NCI-H2081 (cell line): ENCODE measurements at places on chromosomes 2 and 18.
A peak's percentile ranks its signal among the peaks of the same experiment; 100 is the strongest.

- no peak for DNase-seq
Measured at GRCh38 chr2:149595056-149595963, 7.7 kb upstream of the MMADHC start.

GRCh38 chr2:128290356-128290755 lies 28.3 kb downstream of the HS6ST1 start:
- DNase-seq = no peak

- DNase-seq = no peak
Measured at GRCh38 chr2:9574331-9574730, 18.7 kb upstream of the ADAM17 start.

- DNase-seq = no peak
Measured at GRCh38 chr2:163834221-163834620, 98.4 kb upstream of the FIGN start.

DNA sequence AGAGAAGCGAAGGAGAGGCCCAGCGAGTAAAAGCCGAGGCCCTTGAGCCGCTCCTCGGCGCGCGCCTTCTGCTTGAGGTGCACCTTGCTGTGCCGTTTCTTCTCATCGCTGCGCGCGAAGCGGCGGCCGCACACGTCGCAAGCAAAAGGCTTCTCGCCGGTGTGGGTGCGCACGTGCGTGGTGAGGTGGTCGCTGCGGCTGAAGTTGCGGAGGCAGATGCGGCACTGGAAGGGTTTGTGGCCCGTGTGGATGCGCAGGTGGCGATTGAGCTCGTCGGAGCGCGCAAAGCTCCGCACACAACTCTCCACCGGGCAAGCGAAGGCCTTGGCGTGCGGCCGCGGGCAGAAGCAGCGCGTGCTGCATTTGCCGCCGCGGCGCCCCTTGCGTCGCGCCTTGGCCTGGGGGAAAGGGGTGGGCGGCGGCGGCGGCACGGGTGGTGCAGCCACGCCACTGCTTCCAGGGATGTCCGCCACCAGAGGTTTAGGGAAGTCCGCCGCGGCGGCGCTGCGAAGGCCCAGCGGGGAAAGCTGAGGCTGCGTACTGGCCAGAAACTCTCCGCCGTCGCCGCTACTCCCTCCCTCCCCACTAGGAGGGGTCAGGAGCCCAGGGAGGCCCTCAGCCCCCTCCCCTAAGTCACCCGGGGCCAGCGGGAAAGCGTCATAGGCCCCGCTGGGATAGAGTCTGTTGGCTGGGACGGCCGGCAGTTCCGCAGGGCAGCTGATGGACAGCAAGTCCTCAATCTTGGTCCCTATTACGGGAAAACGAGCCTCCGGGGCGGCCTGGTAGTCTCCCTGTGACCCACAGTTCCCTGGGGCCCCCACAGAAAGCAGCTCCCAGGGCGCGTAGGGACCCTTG lies 1.7 kb downstream of the EGR4 start:
- DNase-seq = peak; percentile 27

GRCh38 chr2:232287316-232287715 lies 91.2 kb upstream of the ALPP start:
- DNase-seq = no peak

- DNase-seq = no peak
Measured at GRCh38 chr2:238387332-238387731, 39.4 kb upstream of the ASB1 start.

GRCh38 chr18:31483396-31483795 lies 14.6 kb upstream of the DSG2 start:
- DNase-seq = no peak

GRCh38 chr18:13622751-13623150 lies 103.6 kb downstream of the FAM210A start:
- no peak for DNase-seq

GRCh38 chr2:119983108-119983507 lies 29.8 kb upstream of the EPB41L5 start:
- no peak for DNase-seq

GRCh38 chr2:212387146-212387545 lies 151.5 kb downstream of the ERBB4 start:
- no peak for DNase-seq

- no peak for DNase-seq
Measured at GRCh38 chr2:8543060-8543382, 138.8 kb upstream of the ID2 start.

DNA sequence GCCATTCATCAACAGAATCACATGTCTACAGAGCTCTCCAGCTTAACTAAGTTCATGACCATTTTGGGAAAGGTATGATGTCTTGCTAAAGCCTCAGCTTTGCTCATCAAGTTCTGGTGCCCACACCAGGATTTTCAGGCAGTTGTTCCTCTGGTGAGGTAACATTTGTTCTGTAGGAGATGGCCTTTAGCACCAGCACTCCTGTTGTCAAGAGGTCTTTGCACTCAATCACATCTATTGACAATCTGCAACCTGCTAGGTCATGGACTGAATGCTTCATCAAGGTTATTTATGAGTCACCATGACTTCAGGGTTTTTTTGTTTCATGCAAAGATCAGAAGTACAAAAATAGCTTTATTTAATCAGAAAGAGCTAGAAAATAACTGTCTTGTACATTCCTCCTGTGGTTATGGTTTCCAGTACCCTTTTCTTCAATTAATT lies 36.6 kb upstream of the VIT start:
- DNase-seq = no peak
